ENCODE measurements at places on chromosomes 5 and 9. TPM values are rescaled to one million over a fixed set of nuclear protein-coding genes. Genes with fewer than 3 reads are reported as not detected.

Gene SNX18
- 29.2 TPM for total RNA-seq

Gene NAIP
- 4.6 TPM for total RNA-seq

Gene SPATA31A3
- total RNA-seq: not detected

Gene KCNIP1
- total RNA-seq: 0.76 TPM

Gene POU5F2
- total RNA-seq: 2.7 TPM

Gene ATG10
- total RNA-seq: 3.9 TPM

DNA sequence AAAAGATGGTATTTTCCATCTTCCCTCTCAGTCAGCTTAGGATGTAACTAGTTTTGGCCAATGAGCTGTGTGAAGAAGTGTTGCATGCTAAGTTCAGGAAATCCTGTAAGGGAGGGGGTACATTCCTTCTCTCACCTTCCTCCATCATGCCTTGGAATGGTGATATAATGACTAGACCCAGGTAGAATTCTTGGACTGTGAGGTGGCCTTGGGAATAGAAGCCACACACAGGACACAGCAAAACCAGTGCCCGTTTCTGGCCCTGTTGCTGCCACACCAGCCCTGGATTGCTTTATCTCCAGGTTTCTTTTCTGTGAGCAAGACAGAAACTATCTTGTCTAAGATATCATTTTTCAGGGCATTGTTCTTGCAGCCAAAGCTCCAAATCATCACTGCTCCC is 10.5 kb upstream of the ZNF354A start:
- DNase-seq: no peak

DNA sequence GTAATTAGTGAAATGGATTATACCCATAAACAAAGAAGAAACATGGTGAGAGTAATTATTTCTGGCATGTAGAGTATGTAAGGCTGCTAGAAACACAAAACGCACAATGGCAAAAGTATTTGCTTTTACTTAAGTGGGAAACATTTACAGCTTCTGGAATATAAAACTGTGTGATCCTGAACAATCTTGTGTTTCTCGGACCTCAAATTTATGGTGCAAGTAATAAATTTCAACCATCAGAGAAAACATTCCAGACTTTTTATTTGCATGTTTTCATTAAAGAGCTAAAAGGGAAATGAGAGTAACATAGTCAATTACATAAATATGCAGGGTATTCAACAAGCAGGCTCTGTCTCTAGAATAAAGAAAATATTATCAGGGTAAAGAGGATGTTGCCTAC is 17.2 kb upstream of the PRR16 start:
- DNase-seq: no peak

DNA sequence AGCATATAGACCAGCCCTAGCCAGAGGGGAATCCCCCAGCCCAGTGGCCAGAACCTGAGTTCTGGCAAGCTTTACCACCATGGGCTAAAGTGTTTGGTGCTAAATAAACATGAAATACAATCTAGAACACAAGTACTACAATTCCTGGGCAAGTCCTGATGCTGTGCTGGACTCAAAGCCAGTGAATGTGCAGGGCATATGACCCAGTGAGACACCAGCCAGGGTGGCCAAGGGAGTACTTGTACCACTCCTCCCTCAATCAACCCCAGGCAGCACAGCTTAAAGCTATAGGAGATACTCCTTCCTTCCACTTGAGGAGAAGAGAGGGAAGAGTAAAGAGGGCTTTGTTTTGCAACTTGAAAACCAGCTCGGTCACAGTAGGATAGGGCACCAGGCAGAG is 63.6 kb downstream of the SSBP2 start:
- no peak for DNase-seq

- DNase-seq: no peak
These were observed 62.4 kb upstream of the FSD1L start for GRCh38 chr9:105385381-105385985.

DNA sequence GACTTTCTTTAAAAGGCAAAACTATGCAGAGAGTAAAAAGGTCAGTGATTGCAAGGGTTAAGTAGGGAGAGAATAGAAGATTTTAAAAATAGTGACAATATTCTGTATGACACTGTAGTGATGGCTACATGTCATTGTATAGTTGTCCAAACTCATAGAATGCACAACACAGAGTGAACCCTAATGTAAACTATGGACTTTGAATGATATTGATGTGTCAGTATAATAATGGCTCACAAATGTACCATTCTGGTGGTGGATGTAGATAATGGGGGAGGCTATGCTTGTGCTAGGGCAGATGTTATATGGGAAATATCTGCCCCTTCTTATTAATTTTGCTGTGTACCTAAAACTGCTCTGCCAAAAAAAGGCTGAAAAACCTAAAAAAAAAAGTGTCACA is 468.9 kb downstream of the KIF4B start:
- no peak for DNase-seq

DNA sequence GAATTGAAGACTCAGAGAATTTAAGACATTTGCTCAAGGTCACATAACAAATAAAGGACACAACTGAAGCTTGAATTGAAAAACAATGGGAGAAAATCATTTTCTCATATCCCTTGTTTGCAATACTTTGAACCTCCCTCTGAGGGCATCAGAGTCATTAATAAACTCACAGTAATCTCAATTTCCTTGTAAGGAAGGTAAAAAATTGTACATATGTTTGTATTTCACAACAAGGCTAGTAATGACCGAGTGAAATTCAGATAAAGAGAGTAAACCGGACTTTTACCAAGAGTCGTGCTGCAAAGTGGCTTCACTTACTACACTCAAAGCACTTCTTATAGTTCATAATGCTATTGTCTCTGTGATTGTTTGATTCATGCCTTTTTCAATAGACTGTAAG is 665.0 kb downstream of the NR2F1-AS1 start:
- DNase-seq: no peak

- no peak for DNase-seq
These were observed 193.0 kb downstream of the DMAC1 start for GRCh38 chr9:7606591-7606990.
